ENCODE measurements at places on chromosomes 2 and 18.

- no peak for DNase-seq
Measured at GRCh38 chr2:218679119-218679518, 7.2 kb downstream of the STK36 start.

DNA sequence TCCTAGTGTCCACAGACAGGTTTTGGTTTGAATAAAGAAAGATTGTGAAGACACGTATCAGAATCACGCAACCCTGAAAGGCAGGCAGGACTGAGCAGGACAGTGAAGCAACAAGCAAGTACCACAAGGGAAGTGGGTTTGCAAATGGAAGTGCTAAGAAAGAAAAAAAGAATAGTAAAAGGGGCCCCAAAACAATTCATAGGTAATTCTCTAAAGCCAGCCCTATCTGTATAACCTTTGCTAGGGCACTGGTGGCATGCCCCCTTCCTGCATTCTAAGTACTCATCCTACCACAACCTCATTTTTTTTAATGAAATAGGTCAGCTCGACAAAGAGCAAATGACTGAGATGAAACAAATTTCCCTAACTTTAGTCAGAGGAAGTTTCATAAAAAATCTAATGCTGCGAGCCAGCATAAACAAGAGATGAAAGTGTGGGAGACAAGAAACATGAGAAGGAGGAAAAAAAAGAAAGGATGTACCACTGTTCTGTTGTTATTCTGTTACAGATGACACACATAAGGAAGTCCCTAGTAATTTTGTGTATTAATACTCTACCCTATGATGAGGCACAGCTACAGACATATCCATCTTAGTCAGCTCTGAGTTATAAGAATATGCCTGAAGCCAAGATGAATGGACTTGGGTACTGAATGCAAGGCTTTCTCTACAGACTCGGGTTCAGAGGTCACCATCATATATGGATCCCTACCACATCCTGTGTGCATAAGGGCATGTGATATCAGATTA lies 32.2 kb downstream of the IKZF2 start:
- no peak for DNase-seq

- DNase-seq = no peak
Measured at GRCh38 chr2:179265082-179265510, 464 bp upstream of the SESTD1 start.

DNA sequence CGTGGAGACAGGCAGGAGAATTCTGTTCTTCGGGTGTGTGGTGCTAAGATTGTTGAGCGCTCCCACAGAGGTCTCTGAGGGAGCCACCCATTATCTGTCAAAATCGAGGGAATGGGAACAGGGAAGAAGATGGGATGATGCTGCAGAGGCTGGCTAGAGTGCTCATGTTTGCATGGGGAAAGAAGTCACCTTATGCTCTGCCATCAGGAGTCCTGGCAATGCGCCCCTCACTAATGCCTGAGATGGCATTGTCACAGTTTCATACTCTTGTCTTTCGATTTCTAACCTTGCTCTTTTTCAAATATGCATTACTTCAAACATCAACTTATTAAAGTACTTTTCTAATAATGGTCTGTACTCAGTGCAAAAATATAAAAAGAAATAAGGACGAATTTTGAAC lies 463.3 kb upstream of the CELF4 start:
- DNase-seq = no peak

GRCh38 chr2:105779394-105779793 lies 34.7 kb downstream of the NCK2 start:
- no peak for DNase-seq

DNA sequence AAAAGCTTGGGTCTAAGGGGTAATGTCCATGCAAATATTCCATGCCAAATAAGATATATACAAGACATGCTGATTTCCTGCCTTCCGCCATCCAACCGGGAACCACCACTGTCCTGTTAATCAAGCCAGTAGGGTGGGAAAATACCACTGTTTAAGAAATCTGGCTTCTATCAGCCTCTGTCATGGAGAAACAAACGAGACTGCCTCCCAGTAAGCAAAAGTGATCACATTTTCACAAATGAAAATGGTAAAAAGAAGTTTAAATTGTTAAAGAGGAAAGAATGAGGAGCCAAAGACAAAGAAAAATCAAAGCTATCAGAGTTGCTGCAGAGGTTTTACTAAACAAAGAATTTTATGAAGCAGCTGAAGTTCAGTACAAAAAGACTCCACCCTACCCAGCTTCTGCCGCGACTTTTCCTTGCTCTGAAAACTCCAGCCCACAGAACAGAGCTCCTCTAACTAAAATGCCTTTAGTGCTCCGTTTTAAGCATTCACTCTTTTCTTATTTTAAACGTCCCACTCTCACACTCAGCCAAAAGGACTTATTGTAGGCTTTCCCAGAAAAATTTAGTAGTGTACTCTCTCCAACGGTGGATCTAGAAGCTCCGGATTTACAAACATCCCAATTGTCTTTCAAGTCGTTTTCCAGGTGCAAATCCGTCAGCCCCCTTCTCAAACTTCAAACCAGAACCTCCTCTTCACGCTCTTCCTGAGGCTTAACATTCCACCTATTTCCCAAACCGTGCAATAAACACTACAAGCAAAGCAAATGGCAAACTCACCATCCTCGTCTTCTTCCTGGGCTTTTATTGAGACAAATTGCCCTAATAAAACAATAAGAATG lies 613 bp downstream of the COL5A2 start:
- no peak for DNase-seq

- no peak for DNase-seq
Measured at GRCh38 chr18:13159579-13159978, 59.0 kb upstream of the LDLRAD4 start.

DNA sequence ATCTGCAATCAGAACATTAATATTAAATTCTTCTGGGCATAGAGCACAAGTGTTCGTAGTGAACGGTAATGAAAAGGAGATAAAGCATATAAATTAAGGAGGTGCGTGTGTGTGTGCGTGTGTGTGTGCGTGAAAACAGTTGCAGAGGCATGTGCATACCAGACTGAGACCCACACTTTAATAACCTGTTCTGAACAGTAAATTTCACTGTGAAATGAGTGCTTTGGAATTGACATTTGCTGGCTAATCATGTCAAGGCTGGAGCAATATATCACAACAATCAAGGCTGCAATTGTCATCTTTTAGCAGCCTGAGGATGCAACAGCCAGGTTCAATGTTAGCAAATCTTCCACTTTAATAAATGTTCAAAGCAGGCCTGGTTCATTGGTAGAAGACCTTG lies 57.9 kb downstream of the DCDC2C start:
- DNase-seq = no peak

DNA sequence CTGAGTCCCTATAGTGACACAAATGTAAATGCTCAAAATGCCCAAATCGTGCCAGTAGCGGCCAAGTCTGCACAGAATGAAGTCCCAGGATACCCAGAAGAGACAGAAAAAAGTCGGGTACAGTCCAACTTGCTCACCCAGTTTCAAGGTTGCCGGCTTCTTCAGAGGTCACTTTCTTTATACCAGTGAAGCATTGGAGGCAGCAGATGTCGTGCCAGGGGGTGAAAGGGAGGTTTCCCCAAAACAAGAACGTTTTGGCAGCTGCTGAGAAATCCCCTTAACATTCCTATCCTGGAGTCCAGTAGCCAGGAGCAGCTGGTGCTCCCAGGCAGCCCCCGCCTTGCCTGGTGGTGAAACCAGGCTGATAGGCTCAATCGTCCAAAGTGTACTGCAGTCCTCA lies 58.1 kb upstream of the MCFD2 start:
- no peak for DNase-seq

DNA sequence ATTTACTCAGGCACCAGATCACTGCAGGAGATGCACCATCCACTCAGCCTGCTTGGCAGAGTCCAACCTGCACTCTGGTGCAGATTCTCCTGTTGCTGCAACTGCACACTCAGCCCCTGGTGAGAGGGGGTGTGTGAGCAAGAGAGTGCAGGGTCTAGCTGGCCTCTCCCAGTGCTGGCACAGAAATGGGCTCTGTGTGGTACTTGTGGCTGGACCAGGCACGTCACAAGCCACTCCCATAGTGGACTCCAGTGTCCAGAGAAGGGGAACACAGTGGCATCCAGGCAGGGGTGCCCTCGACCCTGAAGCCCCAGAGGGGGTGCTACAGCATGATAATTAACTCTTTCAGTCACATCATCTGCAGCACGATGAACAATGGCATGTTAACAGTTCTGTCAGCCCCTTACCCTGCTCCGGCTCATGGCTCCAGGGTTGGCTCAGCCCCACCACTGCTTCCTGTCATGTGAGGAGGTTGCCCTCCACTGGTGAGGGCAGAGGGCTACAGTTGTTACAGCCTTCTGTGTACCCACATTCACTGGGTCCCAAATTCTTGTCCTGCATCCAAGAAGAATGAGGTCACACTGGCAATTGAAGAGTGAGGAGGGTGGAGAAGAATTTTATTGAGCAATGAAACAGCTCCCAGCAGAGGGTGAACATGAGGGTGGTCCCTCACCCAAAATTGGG lies 135.7 kb downstream of the EVA1A start:
- no peak for DNase-seq

GRCh38 chr2:20762945-20763683 lies 59.8 kb downstream of the LDAH start:
- no peak for DNase-seq

- no peak for DNase-seq
Measured at GRCh38 chr2:118657466-118657865, 190.0 kb downstream of the EN1 start.

- DNase-seq = no peak
Measured at GRCh38 chr2:240127191-240127750, 8.8 kb downstream of the COPS9 start.

DNA sequence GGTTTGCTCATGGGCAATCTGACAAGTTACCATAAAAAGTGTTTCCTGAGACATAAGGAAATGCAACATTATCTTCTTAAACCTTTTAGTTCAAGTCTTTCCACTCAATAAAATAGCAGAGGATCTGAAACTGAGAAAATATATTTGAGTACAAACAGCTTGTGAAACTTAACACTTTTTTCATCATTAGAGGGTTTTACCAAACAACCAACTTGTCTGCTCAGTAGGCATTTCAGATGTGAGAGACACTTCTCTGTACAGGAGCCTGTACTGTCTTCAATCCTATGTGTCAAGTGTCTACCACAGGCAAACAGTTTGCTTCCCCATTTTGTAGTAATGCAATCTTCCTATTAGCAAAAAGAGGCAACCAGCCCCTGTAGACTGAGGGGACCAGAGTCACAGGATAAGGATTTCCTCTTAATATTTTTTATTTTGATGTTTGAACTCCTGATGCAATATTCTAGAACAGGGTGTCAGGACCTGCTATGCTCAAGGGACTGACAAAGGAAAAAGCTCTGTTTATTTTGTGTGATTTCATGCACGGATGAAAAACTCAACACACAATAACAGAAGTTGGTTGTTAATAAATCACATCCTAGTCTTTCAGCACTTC lies 159.1 kb upstream of the LHCGR start:
- DNase-seq = no peak

DNA sequence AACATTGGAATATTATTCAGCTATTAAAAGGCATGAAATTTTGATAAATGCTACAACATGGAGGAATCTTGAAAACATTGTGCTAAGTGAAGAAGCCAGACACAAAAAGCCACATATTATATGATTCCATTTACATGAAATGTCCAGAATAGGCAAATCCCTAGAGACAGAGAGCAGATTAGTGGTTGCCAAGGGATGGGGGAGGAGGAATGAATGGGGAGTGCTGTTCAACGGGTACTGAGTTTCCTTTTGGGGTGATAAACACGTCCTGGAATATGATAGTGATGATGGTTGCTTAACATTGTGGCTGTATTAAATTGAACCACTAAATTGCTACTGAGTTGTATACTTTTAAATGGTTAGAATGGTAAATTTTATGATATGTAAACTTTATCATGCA lies 8.9 kb upstream of the TWSG1 start:
- no peak for DNase-seq

GRCh38 chr2:13110825-13111224 lies 394.1 kb downstream of the TRIB2 start:
- DNase-seq = no peak

DNA sequence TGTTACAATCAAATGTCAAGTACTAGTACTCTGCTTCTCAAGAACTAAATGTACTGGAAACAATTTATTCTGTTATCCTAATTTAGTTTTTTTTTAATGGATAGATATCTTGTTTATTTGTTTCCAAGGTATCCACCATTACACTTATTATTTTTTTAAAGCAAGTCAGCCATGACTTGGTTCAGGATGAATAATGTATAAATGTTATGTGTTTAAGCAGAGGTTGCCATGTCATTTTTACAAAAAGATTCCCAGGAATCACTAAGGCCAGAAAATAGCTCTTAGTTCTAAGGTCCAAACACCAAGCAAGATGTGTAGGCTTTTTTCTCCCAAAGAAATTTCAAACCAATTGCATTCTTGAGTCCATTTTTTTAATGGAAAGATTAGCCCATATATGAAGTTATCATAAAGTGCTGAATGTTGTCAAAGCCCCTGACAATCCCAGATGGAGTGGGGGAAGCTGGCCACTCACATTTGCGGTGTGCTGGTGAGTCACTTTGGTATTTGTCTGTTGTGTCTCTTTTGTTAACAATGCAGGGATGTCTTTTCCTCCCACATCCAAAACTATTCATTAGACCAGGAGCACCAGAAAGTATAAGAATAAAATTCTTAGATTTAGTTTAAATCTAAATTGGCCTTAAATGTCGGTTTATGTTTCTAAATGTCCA lies 158.9 kb downstream of the COL6A3 start:
- DNase-seq = no peak

GRCh38 chr2:62956651-62957050 lies 94.0 kb upstream of the OTX1 start:
- no peak for DNase-seq

GRCh38 chr2:148948868-148949267 lies 73.8 kb downstream of the KIF5C start:
- DNase-seq = no peak

DNA sequence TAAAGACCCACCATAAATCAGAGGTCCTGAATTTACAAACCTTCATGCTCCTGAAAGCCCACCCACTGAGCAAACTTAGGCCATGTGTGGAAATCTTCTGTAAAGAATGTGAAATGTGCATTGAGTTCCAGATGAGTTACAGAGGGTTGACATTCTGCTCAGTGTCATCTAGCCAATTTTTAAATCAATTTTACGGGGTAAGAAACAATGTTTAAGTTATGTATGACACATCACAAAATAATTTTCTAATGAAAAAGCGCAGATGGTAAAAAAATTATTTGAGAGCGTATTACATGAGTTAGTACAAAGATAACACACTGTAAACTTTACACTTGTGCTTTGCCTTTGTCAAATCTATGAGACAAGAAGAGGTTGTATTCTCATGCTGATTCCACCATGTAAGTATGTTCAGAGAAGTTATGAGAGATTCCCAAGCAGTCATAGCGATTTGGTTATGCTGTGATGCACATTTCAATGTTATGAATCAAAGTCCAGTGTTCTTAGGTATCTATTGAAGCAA lies 446.3 kb downstream of the ADCYAP1 start:
- no peak for DNase-seq

All from stimulated activated CD4-positive, alpha-beta T cell treated with anti-CD3 and anti-CD28 coated beads, Interleukin-4, amount 100 ng/mL, for 4 hours (primary cell).